ENCODE measurements at places on chromosomes 4 and X.

GRCh38 chr4:9996319-9997110 lies 24.8 kb downstream of the SLC2A9 start:
- DNase-seq = no peak

DNA sequence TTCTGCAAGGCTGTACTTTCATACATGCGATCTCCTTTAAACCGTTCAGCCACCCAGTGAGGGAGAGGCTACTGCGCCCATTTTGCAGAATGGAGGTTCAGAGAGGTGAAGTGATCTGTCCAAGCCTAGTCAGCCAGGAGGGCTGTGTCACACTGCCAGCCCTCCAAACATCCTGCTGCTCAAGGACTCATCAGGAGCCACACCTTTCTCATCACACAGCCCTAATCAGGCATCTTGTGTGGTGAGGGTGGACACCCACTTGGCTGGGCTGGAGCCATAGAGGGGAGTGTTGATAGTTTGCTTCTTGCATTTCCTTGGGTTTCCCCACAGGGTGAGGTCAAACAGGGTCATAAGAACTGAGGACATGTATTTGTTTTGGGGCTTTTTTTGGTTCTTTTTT lies 5.4 kb upstream of the CXCR3 start:
- DNase-seq = no peak

DNA sequence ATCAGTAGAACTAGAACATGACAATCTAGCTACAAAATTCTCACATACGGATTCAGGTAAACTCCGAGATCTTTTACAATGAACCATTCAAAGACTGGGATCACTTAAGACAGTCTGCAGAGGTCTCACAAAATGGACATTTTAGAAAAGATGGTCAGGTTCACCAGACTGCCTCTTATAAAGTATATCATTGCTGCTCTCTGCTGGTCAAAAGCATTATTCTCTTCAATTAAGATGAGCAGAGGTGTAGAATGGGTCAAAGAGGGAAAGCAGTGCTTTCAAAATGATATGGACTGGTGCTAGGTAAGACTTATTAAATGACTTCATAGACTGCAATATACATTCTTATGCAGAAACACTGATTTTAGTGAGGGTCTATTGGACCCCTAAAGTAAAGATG lies 434.7 kb downstream of the PACRGL start:
- DNase-seq = no peak

DNA sequence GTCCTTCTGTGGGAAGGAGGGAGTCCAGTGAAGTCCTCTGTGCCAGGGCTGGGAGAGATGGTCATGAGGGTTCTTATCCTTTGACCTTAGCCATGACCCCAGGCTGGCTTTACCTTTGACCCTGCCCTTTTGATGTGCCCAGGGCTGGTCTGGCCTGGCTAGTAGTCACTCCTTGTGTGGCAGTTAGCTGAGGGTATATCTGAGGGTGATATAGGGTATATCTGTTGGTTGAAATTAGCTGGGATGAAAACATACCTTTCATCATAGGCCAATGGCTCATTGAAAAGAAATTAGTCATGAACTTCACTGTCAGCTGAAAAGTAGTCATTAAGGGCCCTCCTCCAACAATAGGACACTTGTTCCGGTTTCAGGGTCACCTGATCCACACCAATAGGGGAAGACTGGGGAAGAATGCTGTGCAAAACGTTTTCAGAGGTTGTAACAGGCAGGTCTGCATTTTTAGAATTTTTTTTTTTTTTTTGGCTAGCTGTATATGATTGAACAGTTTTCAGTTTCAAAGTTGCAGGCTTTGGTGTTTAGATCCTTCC lies 74.6 kb upstream of the STOX2 start:
- no peak for DNase-seq

DNA sequence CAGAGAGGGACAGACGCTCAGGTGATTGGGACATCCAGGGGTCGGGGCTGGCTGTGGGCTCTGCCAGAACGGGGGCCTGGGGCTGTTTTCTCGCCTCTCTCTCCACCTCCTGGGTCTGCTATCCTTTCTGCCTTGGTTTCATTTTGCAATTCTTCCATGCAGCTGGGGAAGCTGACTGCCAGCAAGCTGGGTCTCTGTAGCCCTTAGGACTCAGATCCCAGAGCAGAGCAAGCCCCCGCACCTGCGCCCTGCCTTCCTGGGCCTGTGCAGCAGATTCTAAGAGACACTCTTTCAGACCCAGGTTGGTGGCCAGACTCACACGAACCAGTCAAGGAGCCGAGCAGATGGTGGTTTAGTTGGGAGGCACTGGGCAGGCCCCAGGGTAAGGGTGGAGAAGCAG lies 59.1 kb upstream of the GRPEL1 start:
- DNase-seq = no peak

DNA sequence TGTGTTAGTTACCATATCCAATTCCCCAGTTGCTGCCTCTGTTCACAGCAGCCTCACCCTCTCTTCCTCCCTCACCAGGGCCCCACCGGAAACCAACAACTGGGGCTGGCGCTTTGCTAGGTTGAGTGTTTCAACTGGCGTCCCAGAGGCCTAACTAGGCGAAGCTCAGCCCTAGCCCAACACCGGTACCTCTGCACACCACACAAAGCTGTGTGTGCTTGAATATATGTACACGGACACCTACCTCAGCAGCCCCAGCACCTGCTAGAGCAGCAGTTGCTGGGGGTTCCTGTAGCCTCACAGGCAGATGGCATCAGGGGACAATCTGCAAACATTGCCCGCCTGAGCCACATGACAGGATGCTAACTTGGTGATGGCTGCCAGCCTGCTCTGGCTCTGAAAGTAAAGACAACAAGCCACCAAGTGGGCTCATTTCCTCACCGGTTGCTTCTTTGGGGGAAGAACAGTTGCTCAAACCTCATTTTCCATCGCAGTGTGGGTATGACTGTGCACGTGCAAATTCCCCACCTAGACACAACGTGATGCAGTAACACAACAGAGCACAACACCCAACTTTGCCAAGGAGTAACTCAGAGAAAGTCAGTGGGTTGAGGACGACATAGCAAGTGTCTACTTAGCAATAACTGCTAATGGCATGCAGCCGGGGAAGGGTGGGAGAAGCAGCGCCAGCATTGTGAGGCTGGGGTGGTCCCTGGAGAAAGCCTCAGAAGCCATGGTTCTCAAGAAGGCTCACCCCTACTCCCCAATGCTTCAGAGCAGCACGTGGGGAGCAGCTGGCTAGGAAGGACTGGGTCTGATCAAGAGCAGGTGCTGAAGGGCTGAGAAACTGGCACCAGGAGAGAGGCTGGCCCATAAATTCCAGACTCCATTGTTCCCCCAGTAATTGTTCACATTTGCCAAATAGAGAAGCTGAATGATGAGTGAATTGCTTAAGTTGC lies 139.5 kb downstream of the SH3KBP1 start:
- no peak for DNase-seq

- DNase-seq = no peak
Measured at GRCh38 chr4:85153221-85153620, 186.7 kb upstream of the WDFY3 start.

GRCh38 chr4:149120331-149121022 lies 678.3 kb upstream of the NR3C2 start:
- no peak for DNase-seq

- peak; percentile 18 for DNase-seq
Measured at GRCh38 chrX:9873952-9874351, 87.7 kb downstream of the SHROOM2 start.

GRCh38 chr4:71663780-71664179 lies 120.1 kb downstream of the GC start:
- DNase-seq = no peak

DNA sequence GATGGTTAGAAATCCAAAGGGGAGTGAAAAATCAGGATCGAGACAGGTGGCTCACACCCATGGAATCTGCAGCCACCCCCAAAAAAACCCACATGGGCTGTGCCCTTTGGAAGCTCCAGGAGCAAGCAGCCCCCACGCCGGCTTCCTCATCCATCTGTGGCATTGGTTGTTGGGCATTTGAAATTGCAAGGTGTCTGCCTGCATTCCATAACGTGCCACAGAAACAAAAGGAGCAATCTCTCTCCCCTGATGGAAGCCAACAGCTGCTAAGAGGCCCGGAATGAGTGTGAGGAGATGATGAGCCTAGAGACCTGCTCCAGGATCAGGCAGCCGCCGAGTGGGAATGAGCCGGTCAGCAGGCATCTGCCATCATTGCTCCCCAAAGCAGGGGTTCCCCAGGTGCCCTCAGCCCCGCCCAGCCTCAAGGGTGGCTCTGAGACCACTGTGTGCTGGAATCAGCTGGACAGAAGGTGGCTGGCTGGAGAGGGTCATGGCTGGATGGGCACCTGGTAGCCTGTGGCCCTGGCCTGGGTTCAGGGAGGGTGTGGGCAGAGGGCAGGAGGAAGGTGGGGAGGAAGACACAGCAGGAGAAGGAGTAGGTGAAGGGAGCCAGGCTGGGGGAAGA lies 113.2 kb downstream of the CRLF2 start:
- DNase-seq = no peak

DNA sequence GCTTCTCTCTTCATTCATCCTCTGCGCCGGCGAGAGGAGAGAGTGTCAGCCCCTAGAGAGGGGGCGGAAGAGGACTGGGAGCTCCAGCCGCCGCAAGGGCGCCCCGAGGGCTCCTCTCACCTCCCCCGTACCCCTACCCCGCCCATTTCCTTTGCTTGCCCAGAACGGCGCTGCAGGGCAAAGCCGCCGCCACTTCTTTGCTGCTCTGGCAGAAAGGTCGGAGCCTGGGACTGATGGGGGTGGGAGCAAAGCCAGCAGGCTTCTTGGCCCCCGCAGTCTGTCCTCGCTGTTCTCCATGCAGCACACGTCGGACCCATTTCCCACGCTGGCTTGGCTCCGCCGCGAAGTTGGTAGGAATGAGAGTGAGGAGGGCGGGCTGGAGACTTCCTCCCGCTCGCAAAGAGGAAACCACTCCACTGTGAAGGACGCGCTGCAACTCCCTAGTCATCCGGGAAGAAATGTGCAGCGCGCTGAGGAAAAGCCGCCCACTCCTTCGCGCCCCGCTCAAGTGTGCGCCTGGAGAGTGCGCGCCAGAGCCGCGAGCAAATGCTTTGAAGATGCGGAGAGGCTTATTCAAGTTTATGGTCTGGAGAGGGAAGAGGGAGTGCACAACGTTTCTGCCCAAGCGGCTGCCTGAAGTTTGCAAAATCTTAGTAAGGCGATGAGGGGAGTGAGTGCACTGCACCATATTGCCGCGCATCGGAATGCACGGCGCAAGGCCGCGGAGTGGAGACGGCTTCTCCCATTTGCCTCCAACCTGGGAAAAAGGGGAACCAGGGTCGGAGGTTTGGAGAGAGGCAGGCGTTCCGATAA lies 2.8 kb upstream of the PCDH7 start:
- no peak for DNase-seq

DNA sequence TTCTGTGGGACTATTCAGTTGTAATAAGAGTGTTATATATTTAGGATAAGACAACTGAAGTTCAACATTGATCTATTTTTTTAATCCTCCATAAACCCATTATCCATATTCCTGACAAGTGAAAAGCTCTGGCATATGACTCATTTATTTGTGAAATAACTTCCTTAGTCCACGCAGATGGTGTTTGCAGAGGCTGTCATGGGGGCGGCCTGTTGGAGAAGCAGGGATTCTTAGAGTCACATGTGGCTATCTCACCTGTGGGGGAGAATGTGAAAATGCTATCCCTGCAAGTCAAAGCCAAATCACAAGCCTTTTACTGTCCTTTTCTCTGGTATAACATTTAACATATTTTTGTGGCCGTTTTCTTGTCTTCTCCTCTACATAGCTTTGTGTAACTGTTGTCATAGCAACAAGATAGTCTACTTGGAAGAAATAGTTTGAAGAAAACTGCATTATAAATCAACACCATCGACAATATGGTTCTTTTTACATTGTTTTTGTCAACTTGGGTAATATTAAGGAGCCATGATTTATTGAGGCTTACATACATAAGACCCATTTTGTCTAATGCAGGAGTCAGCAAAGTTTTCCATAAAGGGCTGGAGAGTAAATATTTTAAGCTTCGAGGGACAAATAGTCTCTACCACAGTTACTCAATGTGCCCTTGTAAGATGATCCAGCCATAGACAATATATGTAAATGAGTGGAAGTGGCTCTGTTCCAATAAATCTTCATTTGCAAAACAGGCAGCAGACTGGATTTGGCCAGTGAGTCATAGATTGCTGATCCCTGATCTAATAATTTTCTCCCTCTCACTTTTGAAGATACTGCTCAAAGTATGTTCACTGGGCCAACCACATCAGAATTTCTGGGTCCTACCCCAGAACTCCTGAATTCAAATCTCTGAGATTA lies 395.0 kb downstream of the DTHD1 start:
- no peak for DNase-seq

GRCh38 chr4:81951891-81952455 lies 421.8 kb downstream of the HNRNPD start:
- no peak for DNase-seq

DNA sequence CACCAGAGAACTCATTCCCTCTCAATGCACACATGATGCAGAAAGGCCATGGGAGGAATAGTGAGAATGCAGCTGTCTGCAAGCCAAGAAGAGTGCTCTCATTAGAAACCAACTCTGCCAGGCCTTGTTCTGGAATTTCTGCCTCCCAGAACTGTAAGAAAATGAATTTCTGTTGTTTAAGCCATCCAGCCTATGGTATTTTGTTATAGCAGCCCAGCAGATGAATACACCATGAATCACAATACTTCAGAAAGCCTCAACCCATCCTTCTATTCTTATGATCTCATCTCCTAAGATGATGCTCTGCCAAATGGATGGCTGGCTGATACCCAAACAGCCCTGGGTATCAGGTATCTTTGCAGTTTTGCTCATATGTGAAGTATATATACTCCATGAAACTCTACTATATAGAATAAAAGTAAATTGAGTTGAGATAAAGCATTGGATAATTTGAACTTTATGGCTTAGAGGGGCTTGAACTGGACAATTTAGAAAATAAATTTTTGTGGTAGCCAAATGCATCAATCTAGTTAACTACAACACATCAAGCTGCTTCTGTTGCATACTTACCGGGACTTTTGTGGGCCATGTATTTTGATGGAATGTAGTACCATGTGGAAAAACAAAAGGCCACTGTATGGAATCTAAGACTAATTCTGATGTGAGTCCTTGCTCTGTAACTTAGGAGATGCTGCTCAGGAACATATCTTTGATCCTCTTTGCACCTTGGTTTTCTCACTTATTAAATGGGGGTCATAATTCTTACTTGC lies 245.9 kb downstream of the HS3ST1 start:
- no peak for DNase-seq

DNA sequence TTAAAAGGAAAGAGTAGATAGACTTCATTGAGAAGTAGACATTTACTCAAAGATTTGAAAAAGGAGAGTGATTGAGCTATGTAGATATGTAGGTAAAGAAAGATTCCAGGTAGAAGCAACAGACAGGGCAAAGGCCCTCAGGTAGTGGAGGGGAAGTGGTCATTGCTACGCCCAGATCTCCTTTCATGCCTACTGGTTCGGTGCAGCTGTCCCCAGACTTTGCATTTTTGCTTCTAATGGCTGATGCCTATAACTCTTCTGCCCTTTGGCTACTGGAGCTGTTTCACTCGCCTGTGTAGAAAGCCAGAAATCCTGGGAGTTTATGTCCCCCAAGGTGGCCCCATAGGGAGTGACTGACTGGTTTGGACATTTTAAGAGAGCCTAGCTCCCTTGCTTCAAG lies 16.9 kb upstream of the ARMCX2 start:
- no peak for DNase-seq

GRCh38 chr4:125838924-125839323 lies 524.2 kb downstream of the FAT4 start:
- DNase-seq = no peak

- no peak for DNase-seq
Measured at GRCh38 chr4:17477774-17478472, 34.0 kb downstream of the QDPR start.
